Retinal pigment epithelial cell (primary cell): ENCODE measurements at places on chromosomes 6 and 20.

DNA sequence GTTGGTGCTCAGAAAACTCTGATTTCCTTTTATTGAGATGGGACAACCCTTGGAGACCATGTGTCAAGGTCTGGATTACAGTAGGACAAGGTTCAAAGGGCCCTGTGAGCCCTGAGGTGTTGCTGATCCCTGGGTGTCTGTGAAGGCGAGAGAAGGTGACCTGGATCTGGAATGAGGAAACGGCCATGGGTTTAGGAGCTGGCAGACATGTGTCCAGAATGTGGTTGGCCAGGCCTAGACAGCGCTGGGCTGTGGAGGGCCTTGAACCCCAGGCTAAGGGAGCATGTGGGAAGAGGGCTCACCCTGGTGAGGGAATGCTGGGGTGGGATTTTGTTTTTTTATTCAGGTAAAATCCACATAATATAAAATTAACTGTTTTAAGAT, 24.9 kb downstream of the PCMTD2 start:
- no peak for DNase-seq

GRCh38 chr6:75147512-75147911, 58.3 kb downstream of the COL12A1 start:
- no peak for DNase-seq

DNA sequence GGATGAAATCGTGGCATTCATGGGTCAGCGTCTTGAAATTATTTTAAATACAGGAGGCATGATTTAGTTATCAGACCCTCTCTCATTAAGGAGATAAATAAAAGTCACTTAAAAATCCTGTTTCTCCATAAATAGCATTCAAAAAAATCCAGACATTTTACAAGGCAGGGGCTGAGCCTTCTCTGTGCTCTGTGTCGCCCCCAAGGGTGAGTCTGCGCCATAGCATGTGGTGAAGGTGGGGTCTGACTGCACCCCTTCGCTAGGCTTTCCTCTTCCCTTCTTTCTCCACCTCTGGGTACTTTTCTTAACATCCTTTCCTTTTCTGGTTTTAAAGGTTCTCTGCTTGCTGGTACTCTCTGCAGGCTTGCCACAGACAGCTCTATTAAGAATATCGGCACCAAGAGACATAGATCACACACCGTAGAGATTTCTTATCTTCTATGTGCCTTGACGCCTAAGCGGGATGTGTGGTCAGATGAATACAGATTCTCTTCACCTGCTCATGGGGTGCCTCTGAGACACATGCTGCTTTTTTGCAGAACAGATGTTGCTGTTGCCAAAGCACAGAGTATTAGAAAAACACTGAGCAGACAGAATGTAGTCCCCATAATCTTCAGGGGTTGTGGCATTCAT, 20.1 kb upstream of the FAM209A start:
- DNase-seq: no peak

GRCh38 chr6:130587778-130588520, 222.1 kb downstream of the TMEM200A start:
- no peak for DNase-seq

GRCh38 chr20:63124092-63124781, 91.7 kb downstream of the YTHDF1 start:
- no peak for DNase-seq

DNA sequence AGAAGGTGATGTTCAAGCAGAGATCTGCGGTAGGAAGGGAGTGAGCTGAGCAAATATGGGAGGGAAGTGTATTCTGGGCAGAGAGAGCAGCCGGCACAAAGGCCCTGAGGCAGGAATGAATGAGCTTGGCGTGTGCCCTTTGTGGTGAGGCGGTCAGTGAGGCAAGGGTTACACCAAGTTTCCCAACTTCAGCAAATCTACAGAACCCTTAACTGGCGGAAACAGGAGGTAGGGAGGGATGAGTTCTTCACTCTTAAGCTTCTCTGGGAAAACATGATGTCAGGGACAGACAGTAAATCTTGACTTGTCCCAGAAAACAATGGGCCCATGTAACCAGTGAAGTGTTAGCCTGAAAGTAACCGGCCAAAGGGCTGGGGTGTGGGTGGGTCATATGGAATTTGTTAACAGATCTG, 97.1 kb upstream of the PTPN1 start:
- DNase-seq: no peak

DNA sequence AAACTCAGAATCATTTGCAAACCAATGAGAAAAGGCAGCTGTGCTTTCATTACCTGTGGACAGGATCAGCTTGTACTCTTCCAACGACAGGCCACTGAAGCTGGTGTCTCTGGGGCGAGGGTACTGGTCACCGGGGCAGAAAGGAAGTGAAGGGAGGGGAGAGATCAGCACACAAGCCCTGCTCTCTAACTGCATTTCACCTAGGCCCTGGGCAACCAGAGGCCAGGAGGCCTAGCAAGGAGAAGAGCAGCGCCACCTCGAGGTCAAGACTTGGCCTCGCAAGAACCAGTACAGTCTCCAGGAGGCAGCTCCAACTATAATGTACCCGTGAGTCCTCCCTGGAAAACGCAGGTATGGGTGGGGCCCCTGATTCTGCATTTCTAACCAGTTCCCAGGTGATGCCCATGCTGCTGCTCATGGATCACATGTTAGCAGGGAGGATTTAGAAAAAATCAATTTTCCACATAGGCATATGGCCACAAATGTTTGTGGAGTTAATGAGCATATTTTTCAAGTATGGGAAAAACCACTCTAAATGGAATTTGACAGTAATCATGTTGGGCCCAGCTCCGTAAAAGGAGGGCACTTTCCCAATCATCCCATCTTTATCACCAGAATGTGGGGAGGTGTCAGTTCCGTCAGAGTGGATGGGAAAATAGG, 11.0 kb downstream of the UQCC2 start:
- no peak for DNase-seq

DNA sequence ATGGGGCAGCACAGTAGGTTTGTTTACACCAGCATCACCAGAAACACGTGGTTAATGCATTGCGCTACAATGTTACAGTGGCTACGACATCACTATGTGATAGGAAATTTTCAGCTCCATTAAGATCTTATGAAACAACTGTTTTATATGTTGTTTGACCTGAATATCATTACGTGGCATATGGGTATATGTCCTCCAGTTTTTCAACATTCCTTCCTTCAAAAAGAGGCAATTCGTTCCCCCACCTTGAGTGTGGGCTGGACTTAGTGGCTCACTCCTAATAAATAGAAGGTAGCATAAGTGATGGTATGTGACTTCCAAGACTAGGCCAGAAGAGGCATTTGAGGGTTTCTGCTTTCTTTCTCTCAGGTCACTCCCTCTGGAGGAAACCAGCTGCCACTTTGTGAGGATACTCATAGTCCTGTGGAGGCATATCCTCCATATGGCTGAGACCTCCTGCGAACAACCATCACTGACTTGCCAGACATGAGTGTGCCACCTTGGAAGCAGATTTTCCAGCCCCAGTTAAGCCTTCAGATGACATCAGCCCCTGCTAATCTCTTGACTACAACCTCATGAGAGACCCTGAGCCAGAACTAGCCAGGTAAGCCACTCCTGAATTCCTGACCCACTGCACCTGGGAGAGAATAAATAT, 2.3 kb upstream of the TRAM2 start:
- DNase-seq: no peak

DNA sequence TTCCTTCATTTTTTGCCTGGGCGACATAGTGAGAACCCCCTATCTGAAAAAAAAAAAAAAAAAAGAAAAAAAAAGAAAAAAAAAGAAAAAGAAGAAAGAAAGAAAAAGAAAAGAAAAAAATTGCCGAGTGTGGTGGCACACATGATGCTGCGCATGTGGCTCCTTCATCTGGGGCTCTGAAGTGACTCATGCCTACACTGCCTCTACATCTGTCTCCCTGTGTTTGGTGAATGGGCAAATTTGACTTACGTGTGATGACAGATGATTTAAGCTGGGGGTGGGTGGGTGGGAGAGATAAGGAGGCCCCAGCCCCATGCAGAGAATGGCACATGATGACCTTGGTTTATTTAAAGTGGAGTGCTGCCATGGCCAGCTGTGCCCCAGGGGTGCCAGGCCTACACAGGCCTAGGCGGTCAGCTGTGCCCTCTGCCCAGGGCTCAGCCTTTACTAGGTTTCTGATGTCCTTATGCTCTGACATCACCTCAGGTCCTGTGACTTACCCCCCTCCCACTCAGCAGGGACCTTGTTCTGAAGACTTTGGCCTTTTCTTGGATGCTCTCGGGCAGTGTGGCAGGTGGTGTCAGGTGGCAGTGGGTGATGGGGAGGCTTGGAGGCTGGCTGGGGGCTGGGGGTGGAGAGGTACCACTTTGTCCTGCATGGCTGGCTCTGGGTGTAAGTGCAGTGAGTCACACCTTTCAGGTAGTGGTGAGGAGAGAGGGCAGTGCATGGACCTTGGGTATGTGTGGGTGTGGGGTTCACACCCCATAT, 41.1 kb downstream of the VEGFA start:
- DNase-seq: no peak

- no peak for DNase-seq
These were observed 105.9 kb downstream of the PRDM13 start for GRCh38 chr6:99712519-99712918.

GRCh38 chr6:19558201-19558600, 279.0 kb upstream of the ID4 start:
- DNase-seq: no peak
